Activated CD8-positive, alpha-beta memory T cell treated with anti-CD3 and anti-CD28 coated beads for 24 hours (primary cell): ENCODE measurements at places on chromosomes 11 and 22.
A peak's percentile ranks its signal among the peaks of the same experiment; 100 is the strongest.

GRCh38 chr11:105780781-105781525 is 171.1 kb downstream of the GRIA4 start:
- no peak for DNase-seq

DNA sequence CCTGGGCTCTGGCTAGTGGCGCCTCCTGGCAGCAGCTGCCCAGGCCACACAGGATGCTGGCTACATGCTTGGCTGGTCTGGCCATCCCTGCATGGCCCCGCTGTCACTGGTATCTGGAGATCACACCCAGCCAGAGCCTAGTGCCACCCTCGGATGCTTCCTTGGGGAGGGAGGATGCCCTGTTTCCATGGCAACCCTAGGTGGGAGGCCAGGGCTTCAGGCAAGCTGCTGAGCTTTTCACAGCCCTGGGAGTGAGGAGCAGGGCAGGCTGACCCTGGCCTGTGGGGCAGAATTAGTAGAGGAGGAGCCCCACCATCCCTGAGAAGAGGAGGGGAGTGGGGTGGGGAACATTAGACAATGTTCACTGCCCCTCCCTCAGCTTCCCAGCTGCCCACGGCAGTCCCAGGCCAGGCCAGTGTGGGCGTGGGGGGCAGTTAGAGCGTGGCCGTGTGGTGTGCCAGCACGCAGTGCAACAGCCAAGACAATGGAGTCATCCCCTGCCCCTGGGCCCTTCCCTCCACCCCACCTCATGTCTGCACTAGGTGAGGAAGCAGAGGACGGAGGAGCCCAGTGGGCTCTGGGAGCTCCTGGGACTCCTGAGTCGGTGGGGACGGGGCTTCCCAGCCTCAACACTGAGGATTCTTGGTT is 50.4 kb downstream of the PARVB start:
- no peak for DNase-seq

DNA sequence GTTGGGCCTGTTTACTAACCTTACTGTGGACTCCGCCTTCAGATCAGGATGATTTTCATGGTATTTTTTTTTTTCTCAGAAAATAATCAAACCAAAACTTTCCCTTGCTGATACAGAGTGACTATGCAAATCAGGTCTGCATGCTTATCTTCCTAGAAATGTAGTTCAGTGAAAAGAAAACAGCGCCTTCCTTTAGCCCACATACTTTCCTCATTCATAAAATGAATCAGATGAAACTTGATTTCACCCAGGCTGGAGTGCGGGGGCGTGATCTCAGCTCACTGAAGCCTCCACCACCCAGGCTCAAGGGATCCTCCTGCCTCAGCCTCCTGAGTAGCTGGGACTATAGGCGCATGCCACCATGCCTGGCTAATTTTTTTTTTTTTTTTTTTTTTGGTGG is 26.0 kb downstream of the ZNRF3 start:
- DNase-seq, result peak; percentile 82

DNA sequence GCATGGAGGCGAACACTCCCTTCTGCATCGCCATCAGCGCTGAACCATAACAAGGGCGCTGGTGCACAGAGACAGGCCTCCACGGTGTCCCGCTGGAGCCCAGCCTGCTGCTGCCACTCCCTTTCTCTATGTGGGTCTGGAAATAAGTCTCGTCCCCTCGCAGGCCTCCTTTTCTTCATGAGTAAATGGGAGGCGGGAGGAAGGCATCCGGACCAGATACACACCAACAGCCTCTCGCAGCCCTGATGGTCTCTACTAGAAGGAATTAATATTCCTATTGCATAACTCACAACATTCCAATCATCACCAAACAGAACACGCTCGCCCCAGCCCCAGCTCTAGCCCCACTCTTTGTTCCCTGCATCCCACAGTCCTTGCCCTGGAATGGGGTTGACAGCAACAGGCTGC is 14.9 kb downstream of the RASD2 start:
- DNase-seq, result no peak

GRCh38 chr11:88619071-88619425 is 281.5 kb upstream of the CTSC start:
- DNase-seq, result no peak

DNA sequence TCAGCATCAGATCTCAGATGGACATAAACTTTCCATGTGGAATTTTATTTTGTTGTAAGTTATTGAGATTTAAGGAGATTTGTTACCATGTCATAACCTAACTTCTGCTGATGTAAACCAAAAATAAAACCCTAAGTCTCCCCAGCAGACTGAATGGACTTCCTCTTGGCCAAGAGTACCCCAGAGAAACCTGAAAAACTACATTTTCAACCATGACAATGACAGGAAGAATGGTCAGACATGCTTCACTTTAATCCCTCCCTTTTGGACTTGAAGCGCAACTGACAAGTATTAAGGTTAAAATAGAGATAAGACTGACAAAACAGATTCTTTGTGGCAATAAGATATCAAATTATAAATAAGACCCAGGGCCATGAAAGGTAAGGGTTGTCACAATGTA is 579.7 kb upstream of the RAG2 start:
- DNase-seq, result no peak

DNA sequence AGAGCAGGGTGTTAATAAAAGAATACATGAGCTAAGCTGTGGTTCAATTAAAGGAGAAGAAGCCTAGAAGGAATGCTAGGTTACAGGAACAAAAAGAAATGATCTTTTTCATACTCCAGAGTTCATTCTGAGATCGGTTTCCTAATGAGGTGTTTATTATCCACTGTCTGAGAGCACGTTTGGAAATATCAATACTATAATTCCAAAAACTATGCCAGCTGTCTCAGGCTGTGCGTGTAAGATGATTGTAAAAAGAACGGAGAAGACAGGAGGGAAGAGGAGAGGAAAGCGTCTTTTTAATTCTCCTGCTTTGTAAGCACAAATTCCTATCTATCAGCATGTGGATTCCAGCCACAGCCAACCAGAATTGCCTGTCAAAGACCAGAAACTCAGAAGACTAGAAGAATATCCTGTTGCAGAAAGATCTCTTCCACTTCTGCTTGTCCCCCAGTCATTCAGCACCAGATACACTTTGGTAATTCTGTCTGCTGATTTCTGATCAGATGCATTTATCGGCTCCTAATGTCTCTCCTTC is 25.7 kb downstream of the APOL5 start:
- no peak for DNase-seq

DNA sequence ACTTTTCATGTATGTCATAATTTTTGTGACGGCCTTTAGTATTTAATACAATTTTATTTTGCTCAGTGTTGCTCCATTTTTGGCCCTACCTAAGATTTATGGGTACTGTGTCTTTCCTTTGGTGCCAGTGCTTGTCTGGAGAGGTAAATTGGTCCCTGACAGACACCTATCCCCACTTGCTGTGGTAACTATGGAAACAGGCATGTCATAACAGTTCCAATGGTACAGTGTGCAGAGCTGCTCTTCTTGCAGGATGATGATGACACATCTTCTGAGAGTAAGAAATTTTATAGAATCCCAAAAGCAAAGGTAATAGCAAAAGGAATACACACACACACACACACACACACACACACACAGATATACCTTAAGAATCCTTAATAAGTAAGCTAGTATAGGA is 118.5 kb downstream of the ELP4 start:
- no peak for DNase-seq

DNA sequence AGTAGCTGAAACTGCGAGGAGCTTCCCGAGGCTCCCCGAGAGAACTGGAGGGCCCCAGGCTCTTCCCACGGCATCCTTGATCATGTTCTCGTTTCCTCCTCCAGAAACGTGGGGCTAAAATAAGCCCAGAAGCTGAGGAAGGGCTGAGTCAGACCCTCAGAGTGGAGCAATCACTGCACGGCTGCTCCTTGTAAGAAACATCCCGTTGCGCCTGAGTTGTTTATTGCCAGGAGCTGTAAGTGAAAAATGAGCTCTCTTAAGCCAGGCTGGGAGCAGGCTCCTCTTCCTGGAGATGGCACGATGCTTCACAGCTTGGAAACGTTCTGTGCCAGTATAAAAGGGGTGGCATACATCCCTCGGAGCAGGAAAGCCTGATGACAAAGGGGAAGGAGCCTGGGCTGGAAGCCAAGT is 47.3 kb upstream of the SYN3 start:
- no peak for DNase-seq

DNA sequence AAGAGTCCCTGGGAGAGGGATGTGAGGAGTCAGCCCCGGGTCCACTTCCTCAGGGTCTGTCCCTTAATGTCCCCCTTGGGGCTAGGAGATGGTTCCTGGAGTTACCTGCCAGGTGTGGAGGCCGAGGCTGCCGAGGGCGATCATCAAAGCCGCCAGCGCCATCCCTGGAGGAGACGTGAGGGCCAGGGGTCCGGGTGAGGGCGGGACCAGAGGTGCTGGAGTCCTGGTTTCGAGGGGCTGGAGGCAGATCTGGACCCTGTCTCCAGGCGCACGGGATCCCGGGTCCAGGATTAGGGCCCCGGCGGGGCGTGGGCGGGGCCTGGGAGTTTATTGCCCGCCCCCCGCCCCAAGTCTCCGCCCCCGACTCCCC is at the start of gene ART5:
Gene ART5, minus strand, starts transcription at position 292 of the 370 bp plus-strand sequence. Its CDS starts 130 bp downstream, at position 162.
- DNase-seq, result peak; percentile 59
